NCI-H460 (cell line): ENCODE measurements at places on chromosomes 4 and X.

DNA sequence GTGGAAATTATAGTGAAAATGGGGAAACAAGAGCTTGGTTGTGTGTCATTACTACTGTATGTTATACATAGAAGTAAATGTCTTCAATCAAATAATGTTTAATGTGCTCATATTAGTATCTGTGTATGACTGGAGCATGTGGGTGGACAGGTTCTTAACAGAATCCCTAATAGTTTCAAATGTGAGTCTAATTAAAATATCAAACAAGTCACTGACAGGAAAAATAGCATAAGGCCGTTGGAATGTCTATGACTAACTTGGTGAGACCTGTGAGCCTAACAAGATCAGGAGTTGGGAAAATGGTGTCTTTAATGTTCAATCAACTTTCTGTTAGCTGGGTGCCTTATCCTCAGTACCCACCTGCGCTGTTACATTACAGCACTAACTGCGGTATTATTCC is 6.2 kb upstream of the CXCL3 start:
- no peak for DNase-seq

GRCh38 chrX:118189628-118190027 is 73.0 kb upstream of the KLHL13 start:
- DNase-seq = no peak

DNA sequence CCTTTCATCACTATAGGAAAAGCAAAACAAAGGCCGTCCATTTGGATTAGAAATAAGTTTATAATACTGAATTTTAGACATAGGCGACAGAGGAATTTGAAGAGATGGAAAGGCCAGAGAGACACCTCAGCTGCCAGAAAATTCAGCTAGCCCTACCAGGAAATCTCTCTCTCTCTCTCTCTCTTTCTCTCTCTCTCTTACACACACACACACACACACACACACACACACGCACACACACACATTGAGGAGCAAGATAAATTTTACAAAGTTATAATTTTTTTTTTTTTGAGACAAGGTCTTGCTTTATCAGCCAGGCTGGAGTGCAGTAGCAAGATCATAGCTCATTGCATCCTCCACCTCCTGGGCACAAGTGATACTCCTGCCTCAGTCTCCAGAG is 1.4 kb downstream of the XK start:
- no peak for DNase-seq

- no peak for DNase-seq
Measured at GRCh38 chr4:88604978-88605678, 12.8 kb downstream of the HERC3 start.

DNA sequence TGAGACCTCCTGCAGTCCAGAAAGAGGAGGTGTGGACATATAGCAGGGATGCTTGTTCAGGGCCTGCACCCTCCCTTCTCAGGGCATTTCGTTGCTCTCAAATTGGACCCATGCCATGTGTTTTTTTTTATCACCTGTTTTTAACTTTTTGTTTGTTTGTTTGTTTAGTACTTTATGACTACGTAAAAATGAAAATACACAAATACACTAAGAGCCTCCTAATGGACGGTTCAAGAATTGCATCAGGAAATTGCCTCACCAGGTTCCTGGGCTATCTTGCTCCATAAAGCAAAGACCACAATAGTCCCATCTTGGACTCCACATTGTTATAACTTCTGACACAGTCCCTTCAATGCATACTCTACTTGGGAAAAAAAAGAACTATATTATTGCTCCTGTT is 1685.9 kb upstream of the TENM3 start:
- DNase-seq = no peak

DNA sequence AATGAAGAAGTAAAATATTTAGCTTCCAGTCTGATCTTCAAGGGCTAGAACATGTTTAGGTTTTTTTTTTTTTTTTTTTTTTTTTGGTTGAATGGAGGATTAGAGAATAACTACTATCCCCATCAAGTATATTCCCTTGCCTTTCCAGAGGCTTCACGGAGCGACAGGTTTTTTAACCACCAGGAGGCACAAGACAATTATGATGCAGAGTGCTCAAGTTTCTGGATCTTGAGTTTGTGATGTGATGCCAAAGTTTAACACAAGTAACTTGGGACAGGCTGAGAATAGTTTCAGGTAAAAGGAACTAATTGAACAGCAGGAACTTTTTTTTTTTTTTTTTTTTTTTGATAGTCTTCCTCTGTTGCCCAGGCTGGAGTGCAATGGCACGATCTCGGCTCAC is 30.3 kb downstream of the CCNI start:
- no peak for DNase-seq

DNA sequence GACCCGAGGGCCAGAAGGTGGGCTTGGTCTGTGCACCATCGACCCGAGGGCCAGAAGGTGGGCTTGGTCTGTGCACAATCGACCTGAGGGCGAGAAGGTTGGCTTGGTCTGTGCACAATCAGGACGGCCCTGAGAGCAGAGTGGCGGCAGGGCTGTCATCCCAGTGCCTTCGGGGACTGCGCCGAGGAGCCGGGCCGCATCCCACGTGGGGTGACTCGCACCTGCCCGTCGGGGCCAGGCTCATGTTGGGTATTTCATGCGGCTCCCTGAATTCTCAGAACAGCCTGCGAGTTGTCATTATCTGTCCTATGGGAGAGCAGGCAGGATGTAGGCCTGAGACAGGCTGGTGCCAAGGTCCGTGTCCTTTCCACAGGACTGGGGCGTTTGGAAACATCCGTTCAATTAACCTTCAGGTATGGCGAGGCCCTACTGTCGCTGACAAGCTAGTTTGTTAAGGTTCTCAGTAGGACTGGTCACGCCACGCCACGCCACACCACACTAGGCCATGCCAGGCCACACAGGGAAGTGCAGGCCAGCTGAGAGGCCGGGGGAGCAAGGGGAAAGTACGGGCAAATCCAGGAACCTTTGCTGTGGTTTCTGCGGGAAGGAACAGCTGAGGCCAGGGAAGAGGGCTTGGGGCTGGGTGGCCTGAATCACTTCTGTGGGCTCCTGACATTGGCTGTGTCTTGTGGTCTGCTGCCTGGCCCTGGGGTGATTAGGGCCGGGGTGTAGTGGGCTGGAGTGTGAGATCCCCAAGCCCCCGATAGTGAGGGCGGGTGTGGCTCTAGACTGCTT is 182.9 kb downstream of the AFAP1 start:
- DNase-seq = no peak

GRCh38 chr4:139915037-139915436 is 238.9 kb downstream of the MAML3 start:
- no peak for DNase-seq

GRCh38 chr4:184825141-184825895 is 450 bp downstream of the ACSL1 start:
- DNase-seq = no peak

DNA sequence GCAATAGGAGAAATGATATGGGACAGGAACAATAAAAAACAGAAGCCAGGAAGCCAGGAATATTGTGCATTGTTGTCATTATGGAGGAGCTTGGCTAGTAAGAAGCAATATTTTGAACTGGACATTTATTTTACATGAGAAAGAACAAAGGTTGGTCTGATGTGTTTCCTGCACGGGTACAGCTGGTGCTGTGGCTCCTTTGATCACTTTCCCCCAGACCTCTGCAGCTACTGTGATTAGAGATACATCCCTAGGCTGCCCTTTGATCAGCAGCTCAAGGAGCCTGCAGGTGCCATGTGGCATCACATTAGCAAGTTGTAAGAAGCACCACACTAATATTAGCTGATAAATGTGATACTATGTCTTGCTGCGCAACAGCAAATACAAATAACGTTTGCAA is 2.5 kb downstream of the PDGFC start:
- DNase-seq = no peak

DNA sequence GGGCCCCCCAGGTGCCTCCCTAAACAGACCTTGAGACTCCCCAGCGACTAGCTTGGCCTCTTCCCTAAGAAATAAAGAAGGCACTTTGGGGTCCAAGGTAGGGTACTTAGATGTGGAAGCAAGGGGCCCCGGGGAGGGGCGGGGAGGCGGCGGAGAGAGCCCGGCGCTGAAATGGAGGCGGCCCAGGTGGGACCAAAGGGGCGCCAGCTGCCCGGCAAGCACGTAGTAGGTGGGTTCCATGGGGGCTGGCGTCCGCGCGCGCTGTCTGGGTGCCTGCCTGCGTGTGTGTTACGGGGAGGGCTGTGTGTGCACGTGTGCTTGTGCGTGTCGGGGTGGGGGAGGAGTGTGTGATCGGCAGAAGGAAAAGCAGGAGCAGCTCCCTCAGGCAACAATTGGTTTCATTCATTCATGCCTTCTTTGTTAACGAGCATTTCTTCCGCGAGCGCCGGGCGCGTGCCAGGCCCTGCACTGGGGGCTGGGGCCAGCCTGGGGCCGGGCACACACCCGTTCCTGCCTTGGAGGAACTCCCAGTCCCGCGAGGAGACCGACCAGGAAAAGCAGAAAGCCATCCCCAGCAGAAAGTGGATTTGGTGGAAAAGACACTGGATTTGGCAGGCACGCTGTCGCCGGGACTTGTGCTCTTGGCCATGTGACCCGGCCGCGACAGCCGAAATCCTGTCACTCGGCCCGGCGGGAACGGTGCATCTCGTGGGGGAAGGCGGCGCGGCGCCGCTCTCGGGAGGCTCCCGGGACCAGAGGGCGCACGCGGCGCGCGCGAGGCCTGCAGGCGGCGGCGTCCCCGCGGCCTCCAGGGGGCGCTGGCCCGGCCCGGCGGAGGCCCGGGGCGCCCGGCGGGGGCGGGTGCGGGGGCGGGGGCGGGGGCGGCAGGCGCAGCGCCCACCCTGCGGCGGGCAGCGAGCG is 3.3 kb upstream of the DUSP9 start:
- DNase-seq = no peak

DNA sequence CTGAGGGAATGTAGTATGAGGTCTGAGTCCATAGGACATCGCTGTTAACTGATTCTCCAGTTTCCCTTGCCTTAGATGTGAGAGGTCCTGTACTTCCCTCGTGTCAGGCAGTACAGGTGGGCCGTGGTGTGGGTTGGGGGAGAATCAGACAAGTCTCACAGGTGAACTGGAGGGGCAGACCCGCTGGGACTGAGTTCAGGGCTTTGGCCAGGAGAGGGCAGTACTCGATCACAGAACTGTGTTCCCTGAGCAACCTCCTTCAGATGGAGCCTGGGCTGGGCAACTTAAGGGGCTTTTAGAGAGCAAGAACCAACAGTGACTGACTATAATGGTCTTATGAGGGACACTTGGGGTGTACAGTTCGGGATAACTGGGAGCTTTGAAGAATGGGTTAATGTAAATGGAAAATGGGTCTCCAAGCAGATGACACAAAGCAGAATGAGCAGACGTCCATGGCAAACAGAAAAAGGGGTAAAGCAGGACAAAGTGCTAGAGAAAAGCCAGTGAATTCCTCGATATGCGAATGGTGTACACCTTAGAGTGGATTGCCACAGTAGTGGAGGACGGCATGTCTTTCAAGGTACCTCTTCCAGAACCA is 83.6 kb downstream of the CCNG2 start:
- peak; percentile 32 for DNase-seq

GRCh38 chr4:144787365-144788258 is 141.7 kb downstream of the HHIP start:
- DNase-seq = peak; percentile 15

DNA sequence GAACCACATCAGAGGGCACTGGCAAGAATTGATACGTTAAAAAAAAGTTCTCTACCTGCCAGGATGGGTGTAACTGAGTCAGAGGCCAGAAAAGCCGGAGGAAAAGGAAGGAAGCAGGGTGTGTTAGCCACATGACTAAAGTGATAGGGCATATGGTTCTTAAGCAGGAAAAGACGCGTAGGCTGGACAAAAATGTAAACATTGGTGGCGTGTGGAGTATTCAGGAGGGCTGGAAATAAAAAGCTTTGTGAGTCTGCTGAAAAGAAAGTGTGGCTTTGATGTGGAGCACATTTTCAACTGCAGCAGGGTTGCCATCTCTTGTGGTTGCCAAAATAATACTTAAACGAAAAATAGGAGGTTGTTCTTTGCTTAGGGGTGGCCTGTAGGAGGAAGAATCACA is 186.5 kb upstream of the RPL34 start:
- no peak for DNase-seq

GRCh38 chr4:56995525-56995924 is 16.8 kb downstream of the POLR2B start:
- DNase-seq = no peak

DNA sequence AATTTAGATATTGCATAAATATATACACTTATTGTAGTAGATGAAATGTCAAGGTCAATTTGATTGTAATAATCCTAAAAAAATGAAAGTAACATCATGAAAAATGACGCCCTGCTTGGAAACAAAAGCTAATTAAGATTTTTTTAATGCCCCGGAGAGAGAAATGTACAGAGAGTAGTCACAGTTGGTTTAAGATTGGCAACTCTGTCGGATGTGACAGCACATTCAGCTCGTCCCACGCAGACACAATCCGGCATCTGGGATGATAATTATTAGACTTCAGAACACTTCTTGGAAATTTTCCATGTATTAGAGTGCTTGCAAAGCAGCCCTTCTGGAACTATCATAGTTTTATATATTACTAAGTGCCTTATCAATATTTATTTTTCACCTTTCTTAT is 478.0 kb downstream of the PDHA2 start:
- DNase-seq = no peak

- peak; percentile 43 for DNase-seq
Measured at GRCh38 chr4:6470502-6471306, 1.7 kb downstream of the PPP2R2C start.

GRCh38 chrX:129724754-129725153 is 14.0 kb upstream of the XPNPEP2 start:
- DNase-seq = no peak

- DNase-seq = no peak
Measured at GRCh38 chr4:98657531-98658286, 702 bp downstream of the TSPAN5 start.

- no peak for DNase-seq
Measured at GRCh38 chr4:154939851-154940250, 158.8 kb downstream of the RBM46 start.

DNA sequence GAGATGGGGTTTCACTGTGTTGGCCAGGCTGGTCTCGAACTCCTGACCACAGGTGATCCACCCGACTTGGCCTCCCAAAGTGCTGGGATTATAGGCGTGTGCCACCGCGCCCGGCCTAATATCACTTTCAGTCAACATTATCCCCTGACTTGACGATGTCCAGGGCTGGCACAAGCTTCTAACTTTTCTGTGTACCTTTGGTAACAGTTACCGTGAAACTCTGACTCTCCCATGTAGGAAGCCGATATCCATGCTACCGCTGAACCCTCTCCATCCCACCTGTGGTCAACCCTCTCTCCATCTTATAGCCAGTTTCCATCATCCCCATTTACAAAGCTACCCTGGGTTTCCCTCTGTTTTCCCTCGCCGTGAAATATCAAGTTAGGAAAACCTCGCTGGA is 77.5 kb downstream of the CRLF2 start:
- DNase-seq = no peak
